ENCODE measurements at places on chromosomes 12 and 14.

DNA sequence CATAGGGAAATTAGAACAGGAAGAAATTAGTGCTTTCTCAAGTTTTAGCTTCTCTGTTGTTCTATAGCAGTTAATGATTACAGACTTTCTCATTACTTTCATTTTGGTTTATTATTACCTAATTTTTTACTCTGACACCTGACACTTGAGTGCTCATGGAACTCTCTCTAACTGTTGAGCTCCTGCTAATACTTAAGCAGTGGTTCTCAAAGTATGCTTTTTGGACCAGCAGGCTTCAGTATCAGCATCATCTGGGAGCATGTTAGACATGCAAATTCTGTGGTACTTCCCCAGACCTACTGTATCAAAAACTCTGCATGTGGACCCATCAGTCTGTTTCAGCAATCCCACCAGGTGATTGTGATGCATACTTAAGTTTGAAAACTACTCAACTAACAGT is 235.3 kb downstream of the CCDC91 start:
- no peak for DNase-seq

DNA sequence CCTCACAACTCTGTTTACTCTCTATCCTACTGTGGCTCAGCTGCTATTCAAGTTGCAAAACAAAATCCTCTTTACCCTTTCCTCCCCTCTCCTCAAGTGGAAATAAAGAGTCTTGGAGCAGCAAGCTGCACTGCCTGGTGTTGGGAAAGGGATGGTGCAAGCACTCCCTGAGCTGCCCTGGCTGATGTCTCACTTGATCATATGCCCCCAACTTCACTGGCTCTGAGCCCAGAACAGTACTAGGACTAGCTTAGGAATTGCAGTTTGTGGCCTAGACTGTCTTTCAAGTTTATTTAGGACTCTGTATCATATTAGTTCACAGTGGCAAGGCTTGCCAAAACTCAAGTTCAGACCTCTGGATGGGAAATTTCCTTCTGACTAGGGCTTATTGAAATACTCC is 1683.8 kb upstream of the SEL1L start:
- no peak for DNase-seq

GRCh38 chr14:57420986-57421385 is 30.6 kb downstream of the NAA30 start:
- DNase-seq, result no peak

GRCh38 chr12:88141425-88141773 is 489 bp downstream of the CEP290 start:
- no peak for DNase-seq

GRCh38 chr12:113087193-113087592 is 30.7 kb downstream of the DTX1 start:
- DNase-seq, result no peak

DNA sequence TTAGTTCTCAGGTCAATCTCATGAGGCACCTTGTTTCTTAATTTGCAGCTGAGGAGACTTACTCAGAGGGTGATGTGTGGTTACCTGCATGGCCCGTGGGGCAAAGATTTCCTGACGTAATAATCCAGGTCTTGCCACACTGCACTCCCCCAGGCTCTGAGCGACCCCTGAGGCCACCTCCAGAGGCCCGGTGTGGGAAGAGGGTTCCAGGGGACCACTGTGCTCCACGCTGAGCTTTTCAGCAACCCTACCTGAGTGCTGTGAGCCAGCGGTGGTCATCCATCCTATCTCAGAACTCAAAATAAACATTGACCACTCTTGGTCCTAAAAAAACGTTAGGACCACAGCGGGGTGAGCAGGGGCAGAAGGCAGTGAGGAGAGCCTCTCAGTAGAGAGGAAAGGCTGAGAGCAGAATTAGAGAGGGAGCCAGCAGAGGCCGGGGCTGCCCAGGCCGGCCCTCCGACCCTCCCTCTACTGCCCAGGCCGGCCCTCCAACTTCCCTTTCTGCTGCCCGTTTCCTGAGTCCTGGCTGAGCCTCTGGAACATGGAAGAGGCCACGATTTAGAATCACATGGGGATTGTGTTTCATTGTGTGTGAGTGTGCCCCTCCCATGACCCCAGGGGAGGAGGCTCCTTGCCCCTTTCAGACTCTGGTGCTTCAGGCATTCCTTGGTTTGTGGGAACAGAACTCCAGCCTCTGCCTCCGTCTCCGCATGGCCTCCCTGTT is 188.2 kb upstream of the DIO3 start:
- DNase-seq, result no peak

DNA sequence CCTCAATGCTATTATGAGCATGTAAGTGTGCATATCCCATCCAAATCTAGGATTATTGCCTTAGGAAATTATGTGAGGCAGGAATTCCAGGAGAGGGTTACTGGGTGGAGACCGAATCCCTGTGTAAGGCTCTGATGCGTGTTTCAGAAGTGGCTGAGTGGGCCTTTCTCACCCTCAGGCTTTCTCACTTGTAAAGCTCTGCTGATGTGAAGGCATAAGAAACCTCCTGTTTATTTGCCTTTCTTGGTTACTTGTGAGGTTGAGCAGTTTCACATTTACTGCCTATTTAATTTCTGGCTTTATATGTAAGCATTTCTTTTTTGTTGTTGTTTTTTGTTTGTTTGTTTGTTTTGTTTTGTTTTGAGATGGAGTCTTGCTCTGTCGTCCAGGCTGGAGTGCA is 11.0 kb downstream of the IL31 start:
- DNase-seq, result no peak

- peak; percentile 77 for DNase-seq
Measured at GRCh38 chr14:38171197-38171596, 36.5 kb upstream of the SSTR1 start.

- DNase-seq, result no peak
Measured at GRCh38 chr14:104576232-104576969, 3.2 kb upstream of the C14orf180 start.

GRCh38 chr12:84294246-84294645 is 618.4 kb downstream of the SLC6A15 start:
- DNase-seq, result no peak

DNA sequence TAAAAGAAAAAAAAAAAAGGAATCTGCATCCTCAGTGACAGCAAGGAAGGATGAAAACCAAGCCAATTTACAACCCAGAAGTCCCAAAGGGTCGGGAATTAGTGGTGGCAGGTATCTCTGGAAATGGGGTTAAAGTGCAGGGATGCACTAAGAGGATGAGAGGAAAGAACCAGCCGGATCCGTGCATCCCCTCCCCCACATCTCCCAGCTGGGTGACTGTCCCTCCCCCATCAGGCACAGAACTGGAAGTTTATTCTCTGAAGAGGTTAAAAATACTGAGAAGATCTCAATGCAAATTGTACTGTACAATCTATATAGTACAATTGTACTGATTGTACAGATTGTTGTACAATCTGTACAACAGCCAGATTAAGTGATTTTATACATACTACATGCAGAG is 15.4 kb downstream of the CLMN start:
- no peak for DNase-seq

GRCh38 chr12:42474391-42474790 is 115.2 kb downstream of the PRICKLE1 start:
- DNase-seq, result no peak

GRCh38 chr12:102167821-102168604 is 29.6 kb downstream of the PMCH start:
- no peak for DNase-seq

DNA sequence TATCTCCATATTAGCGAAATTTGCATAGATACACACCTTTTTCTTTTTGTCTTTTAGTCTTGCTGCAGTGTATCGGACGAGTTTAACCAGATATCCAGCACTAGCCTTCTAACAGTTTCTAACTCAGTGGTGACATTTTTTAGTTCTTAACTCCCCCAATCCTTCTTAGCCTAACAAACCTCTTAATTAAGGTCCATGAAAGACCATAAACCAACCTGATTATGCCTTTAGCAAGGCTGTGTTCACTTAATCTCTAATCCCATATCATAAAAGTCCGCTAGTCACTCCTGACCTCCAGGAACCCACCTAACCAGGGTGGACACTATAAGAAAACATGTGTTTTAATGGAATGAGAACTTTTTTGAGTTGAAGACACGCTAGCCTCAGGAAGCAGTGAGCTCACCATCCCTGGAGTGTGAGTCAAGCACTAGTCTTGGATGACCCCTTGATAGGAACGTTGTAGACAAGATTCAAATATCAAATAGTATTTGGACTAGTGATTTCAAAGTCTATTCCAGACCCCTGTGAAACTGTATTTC is 9.5 kb downstream of the CDKN1B start:
- DNase-seq, result peak; percentile 29

GRCh38 chr12:89621521-89621920 is 87.1 kb downstream of the ATP2B1 start:
- DNase-seq, result no peak

GRCh38 chr12:120076651-120077050 is 39.9 kb downstream of the RAB35 start:
- DNase-seq, result no peak

DNA sequence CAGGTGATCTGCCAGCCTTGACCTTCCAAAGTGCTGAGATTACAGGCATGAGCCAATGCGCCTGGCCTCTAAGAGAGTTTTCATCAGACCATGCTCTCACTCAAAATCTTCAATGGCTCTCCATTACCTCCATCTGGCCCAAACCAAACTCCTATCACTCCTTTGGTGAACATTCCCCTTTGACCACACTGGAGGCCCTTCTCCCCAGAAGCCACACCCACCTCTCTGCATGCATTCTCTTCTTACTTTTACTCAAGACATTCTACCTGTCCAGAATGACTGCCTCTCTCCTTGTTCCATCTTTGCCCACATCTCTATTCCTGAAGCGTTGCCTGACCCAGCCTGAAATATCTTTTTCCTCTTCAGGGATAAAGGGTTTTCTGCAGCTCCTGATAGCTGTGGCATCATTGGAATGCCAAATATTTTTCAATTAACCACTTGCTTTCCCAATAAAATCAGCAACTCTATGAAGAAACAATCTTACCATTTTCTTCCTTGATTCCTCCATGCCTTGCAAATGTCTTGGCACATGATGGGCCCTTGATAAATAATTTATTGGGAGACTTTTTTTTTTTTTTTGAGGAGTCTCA is 15.5 kb downstream of the PLEK2 start:
- DNase-seq, result no peak

DNA sequence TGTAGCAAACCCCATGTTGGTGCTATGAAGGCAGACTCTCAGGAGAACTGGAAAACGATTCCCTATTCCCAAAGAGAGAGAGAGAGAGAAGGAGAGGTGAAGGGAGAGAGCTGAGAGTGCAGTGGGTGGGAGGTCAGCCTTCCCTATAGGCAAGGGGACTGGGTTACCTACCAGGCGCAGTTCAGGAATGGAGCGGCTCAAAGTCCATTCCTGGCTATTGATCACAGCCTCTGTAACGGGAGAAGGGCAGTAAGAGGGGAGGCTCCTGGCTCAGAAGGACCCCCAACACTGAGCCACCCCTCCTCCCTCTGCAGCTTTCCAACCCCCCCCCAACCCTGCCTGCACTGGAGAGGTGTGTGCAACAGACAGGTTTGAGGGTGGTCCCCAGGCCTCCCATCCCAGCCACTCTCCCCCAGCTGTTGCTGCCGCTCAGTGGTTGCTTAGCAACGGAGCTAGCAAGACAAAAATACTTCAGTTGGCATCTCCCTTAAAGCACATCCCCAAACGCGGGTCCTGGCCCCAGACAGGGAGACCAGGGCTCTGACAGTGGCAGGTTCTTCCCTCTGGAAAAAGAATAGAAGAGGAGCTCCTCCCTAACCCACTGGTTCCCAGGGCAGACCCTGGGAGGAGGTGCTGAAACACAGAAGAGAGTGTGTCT is 3.2 kb downstream of the AGAP2 start:
- DNase-seq, result no peak

DNA sequence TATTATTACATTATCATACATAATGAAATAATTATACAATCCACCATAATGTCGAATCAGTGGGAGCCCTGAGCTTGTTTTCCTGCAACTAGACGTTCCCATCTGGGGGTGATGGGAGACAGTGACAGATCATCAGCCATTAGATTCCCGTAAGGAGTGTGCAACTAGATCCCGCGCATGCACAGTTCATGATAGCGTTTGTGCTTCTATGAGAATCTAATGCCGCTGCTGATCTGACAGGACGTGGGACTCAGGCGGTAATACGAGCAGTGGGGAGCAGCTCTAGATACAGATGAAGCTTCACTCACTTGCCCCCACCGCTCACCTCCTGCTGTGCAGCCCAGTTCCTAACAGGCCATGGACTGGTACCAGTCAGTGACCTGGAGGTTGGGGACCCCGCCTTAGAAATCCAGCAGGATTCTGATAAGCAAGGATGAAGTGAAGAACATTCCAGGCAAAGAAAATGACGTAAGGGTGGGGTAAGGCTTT is 204.6 kb downstream of the ETV6 start:
- DNase-seq, result no peak

GRCh38 chr12:104681012-104681690 is 224.4 kb downstream of the CHST11 start:
- no peak for DNase-seq

DNA sequence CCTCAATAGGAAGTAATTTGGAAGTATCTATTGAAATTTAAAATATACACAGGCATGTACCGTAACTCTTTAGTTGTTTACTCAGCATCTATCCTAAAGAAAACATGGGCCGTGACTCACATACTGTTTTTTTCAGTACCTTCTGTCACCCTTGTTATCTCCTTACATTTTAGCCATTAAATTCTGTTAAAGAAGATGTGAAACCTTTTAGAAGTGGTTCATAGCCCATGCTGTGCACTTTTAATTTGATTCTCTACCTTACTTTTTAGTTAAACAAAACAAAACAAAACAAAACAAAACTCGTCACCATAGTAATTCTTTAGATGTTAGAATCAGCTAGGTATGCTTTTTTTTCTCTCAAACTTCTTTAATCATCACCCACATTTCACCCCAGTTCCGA is 494.4 kb upstream of the RGS6 start:
- no peak for DNase-seq

- no peak for DNase-seq
Measured at GRCh38 chr12:9509464-9510161, 98.1 kb downstream of the KLRB1 start.

GRCh38 chr14:37034410-37035285 is 137.8 kb downstream of the SLC25A21 start:
- no peak for DNase-seq

- DNase-seq, result no peak
Measured at GRCh38 chr12:1566449-1567135, 27.8 kb downstream of the FBXL14 start.

DNA sequence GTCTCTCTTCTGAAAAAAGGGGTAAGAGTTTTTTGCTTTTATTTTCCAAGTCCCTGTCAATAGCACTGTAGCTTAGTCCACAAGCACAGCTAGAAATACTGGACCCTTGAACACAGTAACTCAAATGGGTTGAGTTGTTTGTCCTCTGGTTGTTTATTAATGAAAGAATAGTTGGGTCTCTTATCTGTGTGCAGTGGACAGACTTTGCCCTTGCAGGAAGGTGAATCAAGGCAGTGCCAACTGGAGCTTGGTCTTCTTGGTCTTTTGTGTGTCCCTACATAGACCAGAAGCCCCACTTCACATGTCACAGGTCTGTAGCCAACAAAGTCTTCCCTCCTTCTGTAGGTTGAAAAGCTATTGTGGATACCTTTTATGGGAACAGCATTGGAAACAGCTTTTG is 322.0 kb downstream of the AACS start:
- no peak for DNase-seq

DNA sequence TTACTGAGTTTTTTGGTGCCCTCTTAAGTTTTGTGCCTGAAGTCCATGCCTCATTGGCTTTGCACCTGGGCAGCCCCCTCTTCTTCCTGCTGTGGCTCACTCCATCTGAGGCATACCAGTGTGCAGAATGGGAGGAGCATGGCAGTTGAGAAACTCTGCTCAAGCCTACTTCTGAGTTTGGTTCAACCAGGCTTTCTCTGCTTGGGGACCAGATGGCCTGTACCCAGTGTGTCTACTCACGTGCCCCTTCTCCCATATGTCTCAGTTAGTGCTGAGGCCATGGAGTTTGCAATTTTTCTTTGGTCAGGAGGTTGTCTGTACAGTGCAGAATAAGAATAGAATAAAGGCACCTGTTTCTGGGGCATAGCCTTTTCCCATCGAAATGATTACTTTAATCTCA is 383.3 kb upstream of the DDHD1 start:
- no peak for DNase-seq

All from NCI-H2029 treated with DMSO at 0.1 percent for 48 hours (cell line).